Osteocyte (in vitro differentiated cells): ENCODE measurements at places on chromosomes 3 and 15. TPM values are rescaled to one million over a fixed set of nuclear protein-coding genes. Genes with fewer than 3 reads are reported as not detected.

DNA sequence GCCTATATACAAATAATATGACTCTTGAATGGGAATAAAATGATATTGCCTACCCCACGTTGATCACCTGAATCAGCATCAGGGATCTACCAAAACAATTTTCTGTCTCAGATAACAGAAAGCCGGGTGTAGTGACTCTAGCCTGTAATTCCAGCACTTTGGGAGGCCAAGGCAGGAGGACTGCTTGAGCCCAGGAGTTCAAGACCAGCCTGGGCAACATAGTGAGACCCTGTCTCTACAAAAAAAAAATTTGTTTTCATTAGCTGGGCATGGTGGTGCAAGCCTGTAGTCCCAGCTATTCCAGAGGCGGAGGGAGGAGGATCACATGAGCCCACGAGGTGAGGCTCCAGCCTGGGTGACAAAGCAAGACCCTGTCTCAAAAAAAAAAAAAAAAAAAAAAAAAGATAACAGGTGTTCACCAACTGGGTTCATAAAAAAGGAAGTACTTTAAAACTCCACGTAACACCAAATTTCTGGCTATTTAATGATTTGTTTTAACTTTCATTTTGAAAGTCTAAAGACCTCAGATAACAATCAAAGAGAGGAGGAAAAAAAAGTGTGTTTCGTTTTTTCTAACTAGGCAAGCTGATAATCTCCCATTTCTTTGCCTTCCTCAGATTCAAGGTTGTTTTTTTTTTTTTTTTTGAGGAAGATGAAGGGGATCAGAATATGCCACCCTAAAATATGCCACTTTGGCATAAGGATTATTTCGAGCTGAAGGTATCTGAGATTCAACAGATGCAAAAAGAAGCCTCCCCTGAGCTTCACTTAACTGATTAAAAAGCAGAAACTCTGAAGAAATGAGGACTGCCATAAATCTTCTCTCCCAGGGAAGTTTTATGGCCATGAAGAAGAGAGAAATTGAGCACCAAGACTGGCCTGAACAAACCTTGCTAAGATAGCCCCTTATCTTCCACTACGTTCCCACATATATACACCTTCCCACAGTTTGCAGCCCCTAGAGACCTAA lies 44.1 kb downstream of the TRANK1 start:
- H3K27me3 ChIP-seq, result no peaks in the 10 kb centered on the region
- no peaks in the 10 kb centered on the region for H3K4me1 ChIP-seq
- no peak for DNase-seq
- H3K36me3 ChIP-seq, result peaks cover 25% of the 10 kb centered on the region
- H3K4me3 ChIP-seq, result no peak overlapping the region

DNA sequence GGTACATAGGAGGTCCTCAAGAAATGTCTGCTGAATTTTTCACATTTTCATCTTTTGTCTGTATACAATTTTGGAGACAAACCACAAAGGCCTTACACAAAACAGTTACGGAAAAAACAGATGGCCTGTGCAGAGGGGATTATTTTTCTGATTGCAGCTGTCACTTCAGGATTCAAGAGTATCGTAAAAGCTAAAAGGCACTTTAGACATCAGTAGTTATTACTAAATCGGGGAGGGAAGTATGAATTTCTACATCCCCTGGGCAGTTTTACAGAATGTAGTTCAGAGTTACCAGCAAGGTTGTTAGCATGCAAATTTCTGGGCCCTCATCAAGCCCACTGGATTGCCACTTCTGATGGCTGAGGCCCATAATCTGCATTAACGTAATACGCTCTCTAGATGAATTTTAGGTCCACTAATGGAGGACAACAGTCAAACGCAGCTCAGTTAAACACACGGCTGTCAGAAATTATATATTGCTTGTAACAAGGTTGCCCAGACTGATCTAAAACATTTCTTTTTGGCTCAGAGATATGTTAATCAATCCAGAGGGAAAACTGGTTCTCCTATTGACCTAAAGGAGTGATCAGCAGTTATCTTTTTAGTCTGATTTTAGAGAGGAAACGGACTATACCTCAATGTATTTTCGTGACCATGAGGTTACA lies 1.1 kb downstream of the RIOX2 start:
- H3K4me1 ChIP-seq, result peaks cover 24% of the 10 kb centered on the region
- H3K36me3 ChIP-seq, result peaks cover 5% of the 10 kb centered on the region
- H3K27ac ChIP-seq, result peak overlapping the region; percentile 85
- H3K27me3 ChIP-seq, result no peaks in the 10 kb centered on the region
- no peak for DNase-seq

DNA sequence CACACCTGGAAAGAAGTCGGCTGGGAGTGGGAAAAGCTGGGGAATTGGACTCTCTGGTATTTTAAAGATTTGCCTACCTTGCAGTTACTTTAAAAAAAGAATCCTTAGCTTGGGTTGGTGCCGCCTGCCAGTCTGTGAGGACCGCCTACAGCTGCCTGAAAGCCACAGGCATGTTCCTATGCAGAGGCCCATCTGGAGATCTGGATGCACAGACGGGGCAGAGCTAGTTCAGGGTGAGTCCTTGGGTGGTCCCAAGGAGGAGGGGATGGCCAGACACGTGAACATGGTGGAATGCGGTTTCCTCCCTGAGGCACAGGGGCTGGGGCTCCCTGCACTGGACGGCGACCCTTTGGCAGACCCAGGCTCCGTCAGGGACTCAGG lies 113.2 kb upstream of the IQSEC1 start:
- DNase-seq, result no peak
- H3K4me3 ChIP-seq, result no peak overlapping the region
- H3K27me3 ChIP-seq, result peaks cover 4% of the 10 kb centered on the region
- no peak overlapping the region for H3K27ac ChIP-seq
- peaks cover 6% of the 10 kb centered on the region for H3K4me1 ChIP-seq

Gene CLDN11
- 10.8 and 13.8 TPM in 2 replicates for total RNA-seq

Gene OR5K1
- not detected in 2 replicates for total RNA-seq

DNA sequence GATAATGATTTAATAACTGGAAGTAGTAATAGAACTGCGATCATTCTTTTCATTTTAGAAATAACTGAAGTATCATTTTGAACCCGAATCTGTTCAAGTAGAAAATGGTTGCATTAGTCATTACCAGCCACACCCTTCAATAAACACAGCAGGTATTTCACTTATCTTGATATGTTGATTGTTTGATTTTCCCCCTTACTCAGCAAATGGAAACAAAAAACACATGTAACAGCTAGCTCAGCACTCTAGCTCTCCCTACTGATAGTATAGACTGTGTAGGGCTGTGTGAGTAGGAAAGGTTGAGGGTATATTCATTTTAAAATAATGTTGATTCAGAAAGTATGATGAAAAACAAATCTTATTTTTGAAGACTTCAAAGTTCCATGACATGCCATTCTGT lies 1.1 kb upstream of the GPR149 start:
- DNase-seq, result no peak
- H3K27ac ChIP-seq, result no peak overlapping the region
- H3K36me3 ChIP-seq, result no peaks in the 10 kb centered on the region
- no peak overlapping the region for H3K4me3 ChIP-seq
- peaks cover 10% of the 10 kb centered on the region for H3K4me1 ChIP-seq
- peaks cover 55% of the 10 kb centered on the region for H3K27me3 ChIP-seq

GRCh38 chr15:52150043-52150825 lies 37.7 kb upstream of the BCL2L10 start:
- H3K27ac ChIP-seq, result no peak overlapping the region
- H3K4me1 ChIP-seq, result no peaks in the 10 kb centered on the region
- no peaks in the 10 kb centered on the region for H3K27me3 ChIP-seq
- DNase-seq, result peak; percentile 69

Gene RETNLB
- total RNA-seq, result not detected in 2 replicates

DNA sequence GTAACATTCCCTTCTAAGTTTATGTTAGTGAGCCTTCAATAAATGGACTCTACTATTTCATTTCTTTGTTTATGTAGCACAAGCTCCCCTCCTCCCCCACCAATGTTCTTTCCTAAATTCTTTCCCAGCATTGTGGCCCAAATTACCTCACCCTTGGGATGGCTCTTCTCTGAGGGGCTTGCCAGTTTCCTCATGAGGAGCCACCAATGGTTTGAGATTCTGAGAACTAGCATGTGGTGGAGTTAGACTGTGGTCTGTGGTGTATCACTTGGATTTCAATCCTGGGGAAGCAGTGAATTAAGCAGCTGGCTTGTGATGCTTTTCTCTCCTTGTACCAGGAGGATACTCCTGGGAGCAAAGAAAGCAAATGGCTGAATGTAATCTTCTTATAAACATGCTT lies 50.0 kb upstream of the NPHP3 start:
- DNase-seq, result no peak
- H3K36me3 ChIP-seq, result no peaks in the 10 kb centered on the region
- H3K4me1 ChIP-seq, result peaks cover 4% of the 10 kb centered on the region

Gene CLRN1
- total RNA-seq, result not detected in 2 replicates

- H3K4me1 ChIP-seq, result peaks cover 32% of the 10 kb centered on the region
- H3K4me3 ChIP-seq, result no peak overlapping the region
These were observed 11.7 kb downstream of the PXYLP1 start for GRCh38 chr3:141243271-141243707.
